ENCODE measurements at places on chromosomes 4 and X.

- no peaks in the 10 kb centered on the region for H3K4me1 ChIP-seq
- H3K4me3 ChIP-seq: no peak overlapping the region
- DNase-seq: no peak
- H3K27ac ChIP-seq: no peak overlapping the region
- H3K36me3 ChIP-seq: no peaks in the 10 kb centered on the region
- no peaks in the 10 kb centered on the region for H3K27me3 ChIP-seq
Observed at GRCh38 chr4:164239433-164239832, 514.5 kb upstream of the SMIM31 start.

DNA sequence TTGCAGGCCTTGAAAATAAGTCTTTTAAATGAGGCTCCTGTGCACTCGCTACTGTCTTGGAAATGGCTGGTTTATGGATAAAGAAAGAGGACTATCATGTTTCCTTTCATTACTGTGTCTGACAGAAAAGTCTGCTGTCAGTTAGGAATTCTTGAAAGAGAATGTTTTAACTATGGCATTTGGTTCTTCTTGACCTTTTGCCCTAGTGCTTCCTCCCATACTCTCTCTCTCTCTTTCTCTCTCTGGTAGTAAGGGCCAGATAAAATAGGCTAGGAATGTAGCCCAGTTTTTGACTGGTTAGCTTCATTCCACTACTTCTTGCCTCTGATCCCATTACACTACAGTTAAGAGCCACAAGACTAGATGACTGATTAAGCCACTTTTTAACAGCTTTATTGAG is 29.8 kb downstream of the YY2 start:
- H3K4me1 ChIP-seq: no peaks in the 10 kb centered on the region
- H3K4me3 ChIP-seq: no peak overlapping the region

- H3K27me3 ChIP-seq: no peaks in the 10 kb centered on the region
- H3K4me1 ChIP-seq: no peaks in the 10 kb centered on the region
- H3K27ac ChIP-seq: no peak overlapping the region
- no peaks in the 10 kb centered on the region for H3K36me3 ChIP-seq
- DNase-seq: no peak
Observed at GRCh38 chr4:152607178-152607577, 71.3 kb upstream of the FBXW7 start.

- no peak overlapping the region for H3K4me3 ChIP-seq
- H3K27me3 ChIP-seq: no peaks in the 10 kb centered on the region
- no peaks in the 10 kb centered on the region for H3K4me1 ChIP-seq
- no peak overlapping the region for H3K27ac ChIP-seq
Observed at GRCh38 chrX:130874751-130875150, 28.3 kb downstream of the ENOX2 start.

GRCh38 chr4:124640022-124640730 is 72.4 kb downstream of the ANKRD50 start:
- no peaks in the 10 kb centered on the region for H3K4me1 ChIP-seq
- H3K36me3 ChIP-seq: no peaks in the 10 kb centered on the region
- H3K27me3 ChIP-seq: no peaks in the 10 kb centered on the region
- DNase-seq: no peak
- no peak overlapping the region for H3K4me3 ChIP-seq

DNA sequence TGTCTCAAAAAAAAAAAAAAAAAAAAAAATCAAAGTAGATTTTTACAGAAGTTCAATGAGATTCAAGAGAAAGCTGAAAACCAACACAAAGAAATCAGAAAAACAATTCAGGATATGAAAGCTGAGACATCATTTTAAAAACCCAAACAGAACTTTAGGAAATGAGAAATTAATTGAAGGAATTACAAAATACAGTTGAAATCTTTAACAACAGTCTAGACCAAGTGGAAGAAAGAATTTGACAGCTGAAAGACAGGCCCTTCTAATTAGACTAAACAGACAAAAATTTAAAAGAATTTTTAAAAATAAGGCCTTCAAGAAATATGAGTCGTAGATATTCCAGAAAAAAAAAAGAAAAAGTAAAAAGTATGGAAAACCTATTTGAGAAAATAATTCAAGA is 33.9 kb upstream of the PLK4 start:
- no peaks in the 10 kb centered on the region for H3K4me1 ChIP-seq
- no peaks in the 10 kb centered on the region for H3K36me3 ChIP-seq
- H3K27ac ChIP-seq: no peak overlapping the region
- no peaks in the 10 kb centered on the region for H3K27me3 ChIP-seq
- H3K4me3 ChIP-seq: no peak overlapping the region

DNA sequence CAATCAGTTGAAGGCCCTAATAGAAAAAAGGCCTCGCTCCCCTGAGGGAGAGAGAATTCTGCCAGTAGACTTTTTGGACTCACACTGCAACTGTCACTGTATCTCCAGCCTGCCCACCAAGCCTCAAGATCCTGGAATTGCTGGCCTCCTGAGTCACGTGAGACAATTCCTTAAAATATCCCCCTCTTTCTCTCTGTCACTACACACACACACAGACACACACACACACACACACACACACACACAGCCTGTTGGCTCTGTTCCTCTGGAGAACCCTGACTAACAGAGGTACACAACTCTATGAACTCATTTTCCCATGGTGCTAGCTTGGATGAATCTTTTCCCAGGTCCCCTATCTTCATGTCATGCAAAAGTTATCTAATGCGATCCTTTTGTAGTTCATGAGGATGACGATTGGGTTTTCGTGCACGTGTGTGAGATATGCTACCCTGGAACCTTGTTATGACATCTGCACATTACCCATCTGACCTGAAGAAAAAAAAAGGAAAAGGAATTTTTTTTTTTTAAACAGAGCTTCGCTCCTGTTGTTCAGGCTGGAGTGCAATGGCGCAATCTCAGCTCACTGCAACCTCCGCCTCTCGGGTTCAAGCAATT is 13.7 kb downstream of the CLRN2 start:
- H3K27ac ChIP-seq: no peak overlapping the region
- H3K27me3 ChIP-seq: no peaks in the 10 kb centered on the region
- no peaks in the 10 kb centered on the region for H3K36me3 ChIP-seq

- H3K36me3 ChIP-seq: no peaks in the 10 kb centered on the region
- no peak overlapping the region for H3K4me3 ChIP-seq
- peak overlapping the region; percentile 10 for H3K27ac ChIP-seq
Observed at GRCh38 chr4:152968806-152969394, 32.8 kb downstream of the FHDC1 start.

DNA sequence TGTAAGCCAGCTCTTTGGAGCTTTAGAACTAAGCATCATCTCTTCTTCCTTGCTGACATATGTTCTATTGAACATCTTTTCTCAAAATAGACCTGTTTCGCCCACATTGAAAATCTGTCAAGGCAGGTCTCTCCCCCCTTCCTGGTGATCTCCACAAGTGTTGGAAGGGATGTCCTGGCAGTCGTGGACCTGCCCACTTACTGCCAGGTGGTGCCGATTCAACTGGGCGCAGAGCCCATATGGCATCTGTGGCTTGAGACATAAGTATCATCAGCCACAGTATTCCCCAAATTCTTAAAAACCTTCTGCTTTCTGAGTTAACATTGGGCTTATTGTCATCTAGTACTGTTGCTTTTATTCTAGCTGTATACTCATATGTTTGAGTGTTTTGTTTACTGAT is 969.3 kb upstream of the FTHL17 start:
- no peaks in the 10 kb centered on the region for H3K4me1 ChIP-seq
- no peak overlapping the region for H3K4me3 ChIP-seq
- no peak for DNase-seq
- no peaks in the 10 kb centered on the region for H3K36me3 ChIP-seq

DNA sequence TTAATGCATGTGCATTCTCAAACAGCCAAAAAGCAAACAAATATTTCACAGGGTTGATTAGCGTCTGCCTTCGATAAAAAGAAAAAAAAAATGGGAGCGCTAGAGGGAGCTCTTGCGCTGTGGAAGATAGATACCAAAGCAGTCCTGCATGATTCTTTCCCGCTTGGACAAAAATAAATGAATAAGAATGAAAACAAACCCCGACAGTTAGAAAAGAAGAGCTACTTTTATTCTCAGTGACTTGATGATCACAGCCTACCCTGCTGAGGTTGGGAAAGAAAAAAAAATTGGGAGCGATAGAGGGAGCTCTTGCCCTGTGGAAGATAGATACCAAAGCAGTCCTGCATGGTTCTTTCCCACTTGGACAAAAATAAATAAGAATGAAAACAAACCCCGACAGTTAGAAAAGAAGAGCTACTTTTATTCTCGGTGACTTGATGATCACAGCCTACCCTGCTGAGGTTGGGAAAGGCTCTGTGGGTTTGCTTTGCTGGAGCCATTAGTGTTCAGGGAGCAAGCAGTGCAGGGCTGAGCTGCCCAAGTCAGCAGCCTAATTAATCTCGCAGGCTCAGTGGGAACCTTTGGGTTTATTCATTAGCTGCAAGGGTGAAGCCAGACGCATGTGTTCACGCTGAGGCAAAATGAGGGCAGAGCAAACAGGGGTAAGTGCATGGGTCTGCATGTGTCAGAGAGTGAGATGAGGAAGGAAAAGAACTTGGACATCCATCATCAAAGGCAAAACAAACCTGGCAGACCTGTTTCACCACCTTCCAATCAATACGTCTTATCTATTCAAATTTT is 249.3 kb upstream of the PRKX start:
- no peaks in the 10 kb centered on the region for H3K27me3 ChIP-seq
- DNase-seq: no peak

DNA sequence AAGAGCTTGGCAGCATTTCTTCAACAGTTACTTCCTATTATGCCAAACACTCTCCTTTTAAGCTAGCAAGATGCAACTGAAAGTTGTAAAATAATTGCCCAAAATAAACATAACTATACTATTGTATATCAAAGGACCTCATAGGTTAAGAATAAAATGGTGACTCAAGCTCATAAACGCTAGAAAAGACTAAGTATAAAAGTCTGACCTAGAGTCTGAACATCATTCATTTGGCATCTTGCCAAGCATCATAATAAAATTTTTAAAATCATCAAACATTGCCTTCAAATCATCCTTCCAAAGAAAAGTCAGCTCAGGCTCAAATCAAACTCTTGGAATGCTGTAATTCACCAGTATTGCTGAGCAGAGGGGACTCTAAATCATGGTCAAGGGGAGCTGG is 281.2 kb downstream of the QDPR start:
- H3K27me3 ChIP-seq: no peaks in the 10 kb centered on the region
- no peak overlapping the region for H3K4me3 ChIP-seq
- H3K4me1 ChIP-seq: no peaks in the 10 kb centered on the region
- no peak overlapping the region for H3K27ac ChIP-seq

Data from breast epithelium (tissue), 4 donors.